Activated naive CD4-positive, alpha-beta T cell (primary cell): ENCODE measurements at places on chromosomes 6 and 20.

- peak; percentile 83 for DNase-seq
These were observed 11.4 kb downstream of the KCNK17 start for GRCh38 chr6:39302669-39303424.

DNA sequence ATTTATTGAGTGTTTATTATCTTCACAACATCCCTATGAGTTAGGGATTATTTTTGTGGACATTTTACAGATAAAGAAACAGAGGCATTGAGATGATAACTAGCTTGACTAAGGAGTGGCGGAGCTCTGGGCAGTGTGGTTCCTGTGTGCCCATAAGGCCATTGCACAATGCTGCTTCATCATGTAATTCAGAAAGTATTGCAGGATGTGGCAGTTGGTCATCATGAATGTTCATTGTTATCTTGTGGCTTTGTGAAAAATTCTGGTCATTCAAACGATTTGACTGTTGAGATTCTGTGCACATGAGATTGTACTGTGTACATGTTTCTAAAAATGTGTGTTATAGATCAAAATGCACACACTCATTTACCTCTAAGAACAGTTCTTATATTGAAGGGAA is 150.8 kb downstream of the ESR1 start:
- DNase-seq = no peak

DNA sequence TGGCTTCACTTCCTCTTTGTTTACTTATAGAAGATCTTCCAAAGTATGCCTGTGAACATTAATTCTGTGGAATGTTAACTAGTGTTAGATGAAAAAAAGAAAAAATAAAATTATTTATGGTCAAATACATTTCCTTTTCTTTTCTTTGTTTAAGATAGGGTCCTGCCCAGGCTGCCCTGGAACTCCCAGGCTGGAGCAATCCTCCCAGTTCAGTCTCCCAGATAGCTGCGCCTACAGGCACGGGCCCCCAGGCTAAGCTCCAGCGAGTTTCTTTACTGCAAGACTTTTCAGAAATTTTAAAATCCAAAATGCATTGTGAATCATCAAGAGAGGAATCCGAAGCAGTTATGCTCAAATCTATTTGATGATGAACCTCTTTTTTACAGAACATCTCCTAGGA is 39.3 kb upstream of the IL20RA start:
- DNase-seq = no peak

- DNase-seq = no peak
These were observed 88.9 kb upstream of the SNAP25 start for GRCh38 chr20:10129749-10130148.

- no peak for DNase-seq
These were observed 1633.9 kb downstream of the GRIK2 start for GRCh38 chr6:103027271-103027931.

DNA sequence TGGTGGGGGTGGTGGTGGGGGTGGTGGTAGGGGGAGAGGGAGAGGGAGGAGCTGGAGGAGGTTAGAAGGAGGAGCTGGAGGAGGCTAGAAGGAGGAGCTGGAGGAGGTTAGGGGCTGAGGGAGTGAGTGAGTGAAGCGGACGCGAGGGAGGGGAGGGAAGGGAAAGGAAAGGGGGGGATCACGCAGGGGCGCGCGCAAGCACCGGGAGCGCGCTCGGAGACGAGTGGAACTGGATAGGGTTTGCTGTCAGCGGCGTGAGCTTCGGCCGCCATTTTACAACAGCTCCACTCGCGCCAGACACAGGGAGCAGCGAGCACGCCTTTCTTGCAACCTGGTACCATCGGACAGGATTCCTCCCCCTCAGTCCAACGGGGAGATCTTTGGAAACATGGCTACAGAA is 90.5 kb upstream of the FERMT1 start:
- DNase-seq = no peak

- no peak for DNase-seq
These were observed 129.9 kb downstream of the SMAP1 start for GRCh38 chr6:70797625-70798024.

- DNase-seq = no peak
These were observed 110.1 kb upstream of the HS3ST5 start for GRCh38 chr6:114452785-114453401.

- DNase-seq = no peak
These were observed 61.4 kb downstream of the SYTL3 start for GRCh38 chr6:158711264-158711663.

GRCh38 chr6:20946022-20946421 is 411.8 kb downstream of the CDKAL1 start:
- no peak for DNase-seq

- DNase-seq = no peak
These were observed 18.3 kb upstream of the AMD1 start for GRCh38 chr6:110856296-110856695.

DNA sequence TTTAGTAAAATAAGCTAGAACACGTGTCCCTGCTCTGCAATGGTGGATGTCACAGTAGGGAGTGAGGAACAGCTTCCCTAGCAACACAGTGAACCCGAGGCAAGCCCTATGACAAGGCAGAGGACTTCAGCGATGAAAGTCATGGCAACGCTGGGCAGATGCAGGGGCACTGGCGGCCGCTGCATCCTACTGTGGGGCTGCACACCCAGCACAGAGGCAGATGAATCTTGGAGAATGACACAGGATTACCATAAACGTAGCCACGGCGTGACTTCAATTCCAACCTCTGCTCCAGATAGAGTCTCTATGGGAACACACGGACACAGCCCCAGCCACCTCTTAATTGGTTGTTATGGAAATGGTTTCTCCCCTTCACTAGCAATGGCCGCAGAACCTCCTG is 64.2 kb downstream of the MYLK4 start:
- DNase-seq = no peak

GRCh38 chr6:659716-660581 is 3.0 kb upstream of the HUS1B start:
- no peak for DNase-seq

DNA sequence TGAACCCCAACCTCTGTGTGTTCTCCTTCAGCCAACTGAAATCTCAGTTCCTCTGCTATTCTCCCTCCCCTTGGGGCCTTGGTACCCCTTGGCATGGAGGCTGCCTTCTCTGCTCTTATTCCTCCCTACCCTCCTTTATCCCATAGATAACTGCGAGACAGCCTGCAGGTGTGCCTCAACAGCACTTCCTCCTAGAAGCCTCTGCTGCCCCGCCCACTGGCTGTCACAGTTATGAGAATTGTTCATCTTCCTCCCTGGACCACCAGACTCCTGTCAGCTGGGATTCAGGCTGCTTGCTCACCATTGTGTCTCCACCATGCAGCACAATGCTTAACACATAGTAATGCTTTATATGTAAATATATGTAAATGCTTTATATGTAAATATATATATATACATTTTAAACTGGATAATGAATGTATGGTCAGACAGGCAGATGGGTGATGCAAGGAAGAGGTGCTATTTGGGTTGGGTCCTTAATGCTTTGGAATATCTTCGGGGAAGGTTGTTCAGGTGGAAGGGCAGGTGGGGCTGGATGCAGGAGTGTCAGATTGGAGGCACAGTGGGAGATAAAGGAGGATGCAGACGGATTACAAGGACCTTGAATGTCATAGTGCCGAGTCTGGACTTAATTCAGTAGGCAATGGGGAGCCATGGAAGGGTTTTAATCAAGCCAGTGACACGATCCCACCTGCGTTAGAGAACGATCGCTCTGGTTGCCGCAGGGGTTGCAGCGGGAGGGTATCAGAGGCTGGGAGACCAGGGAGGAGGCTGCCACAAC is 4.9 kb downstream of the CDH22 start:
- no peak for DNase-seq

GRCh38 chr6:85641897-85642773 is 551 bp downstream of the SYNCRIP start:
- DNase-seq = peak; percentile 41

DNA sequence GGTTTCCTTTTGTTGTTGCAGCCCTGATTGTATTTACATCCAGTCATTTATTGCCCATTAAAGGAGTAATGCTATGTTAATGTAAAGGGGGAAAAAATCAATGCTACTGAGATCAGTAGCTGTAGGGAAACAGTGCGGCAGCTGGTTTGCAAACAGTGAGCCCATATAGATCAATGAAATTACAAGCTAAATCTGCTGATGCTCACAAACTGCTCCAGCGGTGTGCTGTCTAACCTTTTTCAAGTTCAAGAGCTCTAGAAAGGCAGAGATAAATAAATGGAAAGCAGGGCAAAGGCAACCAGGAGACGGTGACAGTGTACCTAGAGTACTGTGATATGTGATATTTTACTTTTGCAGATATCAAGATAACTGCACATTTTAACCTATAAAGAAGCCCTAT is 449.0 kb upstream of the MMS22L start:
- no peak for DNase-seq

- DNase-seq = no peak
These were observed 21.6 kb downstream of the TOMM34 start for GRCh38 chr20:44938637-44939036.

DNA sequence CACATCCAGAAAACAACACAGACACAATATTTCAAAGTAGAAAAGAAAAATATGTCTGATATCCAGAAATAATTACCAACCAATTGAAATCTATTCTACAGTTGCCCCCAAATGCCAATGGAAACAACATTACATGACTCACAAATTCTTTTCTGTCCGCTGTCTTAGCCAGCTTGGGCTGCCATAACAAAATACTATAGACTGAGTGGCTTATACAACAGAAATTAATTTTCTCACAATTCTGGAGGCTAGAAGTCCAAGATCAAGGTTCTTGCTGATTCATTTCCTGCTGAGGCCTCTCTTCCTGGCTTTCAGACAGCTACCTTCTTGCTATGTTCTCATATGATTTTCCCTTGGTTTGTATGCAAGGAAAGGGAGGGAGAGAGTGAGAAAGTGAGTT is 698.1 kb downstream of the DHX35 start:
- no peak for DNase-seq

DNA sequence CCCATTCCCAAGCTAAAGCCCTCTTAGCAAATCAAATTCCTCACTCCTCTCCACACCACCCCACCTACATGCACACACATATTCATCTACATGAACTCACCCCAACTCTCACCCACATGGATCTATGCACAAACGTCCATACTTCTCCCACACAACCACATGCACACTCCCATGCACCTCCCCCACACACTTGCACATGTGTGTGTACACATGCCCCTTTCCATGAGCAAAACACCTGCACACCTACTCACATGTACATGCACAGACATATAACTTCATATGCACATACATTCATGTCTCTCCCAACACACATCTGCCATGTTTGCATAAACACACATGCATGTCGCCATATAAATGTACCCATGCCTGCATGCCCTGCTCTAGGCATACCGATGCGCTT is 22.8 kb upstream of the CST1 start:
- DNase-seq = no peak

DNA sequence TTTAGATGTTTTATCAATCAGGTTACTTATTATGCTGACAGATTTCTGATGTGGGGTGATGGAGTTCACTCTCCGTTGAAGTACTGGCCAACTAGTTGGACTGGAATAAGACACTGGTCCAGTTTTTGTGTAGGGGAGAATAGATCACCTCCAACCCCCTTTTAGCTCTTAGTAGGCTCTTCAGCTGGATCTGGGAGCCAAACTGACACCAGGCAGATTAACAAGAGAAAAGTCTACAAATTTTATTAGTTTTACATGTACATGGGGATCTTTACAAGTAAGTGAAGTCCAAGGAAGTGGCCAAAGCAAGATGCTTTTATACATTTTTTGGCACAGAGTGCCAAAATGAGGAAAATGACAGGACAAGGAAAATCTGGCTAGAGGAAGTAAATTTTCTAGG is 107.1 kb downstream of the UBE3D start:
- no peak for DNase-seq

DNA sequence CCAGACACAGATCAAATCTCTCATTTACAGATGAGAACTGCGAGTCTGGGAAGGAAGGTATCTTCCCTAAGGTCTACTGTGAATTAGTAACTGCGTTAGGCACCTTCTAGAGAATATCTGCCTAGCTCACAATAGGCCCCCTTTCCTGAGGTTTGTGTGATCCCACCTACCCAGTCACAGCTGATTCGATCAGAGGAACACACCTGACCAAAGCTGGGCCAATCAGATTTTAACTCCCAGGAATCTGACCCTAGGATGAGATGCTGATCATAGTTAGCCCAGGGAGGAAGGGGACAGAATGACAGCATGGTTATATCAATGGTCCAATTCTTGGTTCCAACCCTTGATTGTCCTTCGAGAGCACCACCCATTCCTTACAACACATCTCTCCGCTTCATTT is 7.4 kb upstream of the CCDC167 start:
- DNase-seq = no peak
